ENCODE measurements at places on chromosomes 2 and 18.

- no peaks in the 10 kb centered on the region for H3K36me3 ChIP-seq
- peaks cover 1% of the 10 kb centered on the region for H3K4me1 ChIP-seq
- H3K4me3 ChIP-seq, result no peak overlapping the region
- no peaks in the 10 kb centered on the region for H3K27me3 ChIP-seq
- H3K27ac ChIP-seq, result no peak overlapping the region
- DNase-seq, result no peak
These were observed 288.9 kb upstream of the LYPD1 start for GRCh38 chr2:132958887-132959286.

- no peaks in the 10 kb centered on the region for H3K27me3 ChIP-seq
- peaks cover 20% of the 10 kb centered on the region for H3K4me1 ChIP-seq
- DNase-seq, result no peak
- no peaks in the 10 kb centered on the region for H3K36me3 ChIP-seq
- H3K27ac ChIP-seq, result no peak overlapping the region
These were observed 1.6 kb downstream of the WDFY1 start for GRCh38 chr2:223943561-223944008.

DNA sequence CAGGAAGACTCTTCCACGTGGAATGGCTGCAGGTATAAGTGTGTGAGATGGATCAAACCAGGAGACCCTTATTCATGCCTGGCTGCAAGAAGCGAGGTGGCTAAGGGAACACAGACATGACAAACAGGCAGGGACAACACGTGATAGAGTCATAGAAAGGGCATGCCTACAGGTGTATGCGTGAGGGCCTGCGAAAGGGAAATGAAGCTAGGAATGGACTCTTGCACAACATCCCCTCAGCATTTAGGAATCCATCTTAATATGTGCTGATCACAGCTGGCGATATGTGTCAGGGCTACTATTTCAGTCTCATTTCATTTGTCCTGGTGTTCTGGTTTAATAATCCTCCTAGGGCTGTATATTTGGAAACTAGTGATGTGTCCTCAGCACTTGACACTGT lies 291.2 kb downstream of the MYT1L start:
- H3K27me3 ChIP-seq, result no peaks in the 10 kb centered on the region
- DNase-seq, result no peak
- no peaks in the 10 kb centered on the region for H3K4me1 ChIP-seq
- H3K27ac ChIP-seq, result no peak overlapping the region
- no peaks in the 10 kb centered on the region for H3K36me3 ChIP-seq

DNA sequence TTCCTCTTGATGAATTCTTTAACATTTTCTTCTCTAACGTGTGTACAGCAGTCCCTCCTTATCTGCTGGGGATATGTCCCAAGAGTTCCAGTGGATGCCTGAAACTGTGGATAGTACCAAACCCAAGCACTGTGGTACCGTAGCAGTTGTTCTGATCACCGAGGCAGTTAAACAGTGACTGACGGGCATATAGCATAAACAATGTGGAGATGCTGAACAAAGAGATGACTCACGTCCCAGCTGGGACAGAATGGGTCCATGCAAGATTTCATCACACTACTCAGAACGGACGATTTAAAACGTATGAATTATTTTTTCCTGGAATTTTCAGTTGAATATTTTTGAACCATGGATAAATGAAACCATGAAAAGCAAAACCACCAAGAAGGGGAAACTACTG lies 54.5 kb upstream of the SPAG16 start:
- no peak for DNase-seq
- no peak overlapping the region for H3K4me3 ChIP-seq

GRCh38 chr2:63738019-63738418 lies 103.7 kb upstream of the UGP2 start:
- H3K4me1 ChIP-seq, result peaks cover 7% of the 10 kb centered on the region
- no peaks in the 10 kb centered on the region for H3K27me3 ChIP-seq
- no peak overlapping the region for H3K27ac ChIP-seq
- no peak overlapping the region for H3K4me3 ChIP-seq

DNA sequence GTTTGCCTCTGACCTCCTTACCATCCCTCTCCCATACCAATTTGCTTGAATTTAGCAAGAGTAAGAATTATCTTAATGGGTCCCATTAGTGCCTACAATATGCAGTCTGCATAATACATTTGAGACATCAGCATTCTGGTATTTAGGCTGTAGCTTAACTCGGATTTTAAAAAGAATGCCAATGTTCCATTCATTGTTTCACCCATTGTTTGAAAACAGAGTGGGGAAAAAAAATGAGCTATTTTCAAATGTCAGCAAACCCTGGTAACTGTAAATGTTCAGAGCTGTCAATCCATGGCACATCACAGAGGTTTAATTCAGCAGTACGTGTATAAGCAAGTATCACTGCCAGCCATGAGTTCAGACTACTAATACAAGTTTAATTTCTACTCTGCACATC lies 61.9 kb upstream of the TSPYL6 start:
- H3K27me3 ChIP-seq, result no peaks in the 10 kb centered on the region
- H3K4me3 ChIP-seq, result no peak overlapping the region
- no peak for DNase-seq
- no peak overlapping the region for H3K27ac ChIP-seq

GRCh38 chr2:30613001-30613400 lies 166.0 kb downstream of the LCLAT1 start:
- no peak overlapping the region for H3K4me3 ChIP-seq
- H3K36me3 ChIP-seq, result no peaks in the 10 kb centered on the region
- no peaks in the 10 kb centered on the region for H3K4me1 ChIP-seq
- DNase-seq, result no peak
